Daoy (cell line): ENCODE measurements at places on chromosomes 12 and 14. TPM values are rescaled to one million over a fixed set of nuclear protein-coding genes. Genes with fewer than 3 reads are reported as not detected.

- no peak for DNase-seq
Observed at GRCh38 chr12:78645956-78646355, 218.6 kb upstream of the SYT1 start.

The EXOC3L4 gene
- total RNA-seq = 0.97 TPM in 1 of 2 replicates, not detected in the other

DNA sequence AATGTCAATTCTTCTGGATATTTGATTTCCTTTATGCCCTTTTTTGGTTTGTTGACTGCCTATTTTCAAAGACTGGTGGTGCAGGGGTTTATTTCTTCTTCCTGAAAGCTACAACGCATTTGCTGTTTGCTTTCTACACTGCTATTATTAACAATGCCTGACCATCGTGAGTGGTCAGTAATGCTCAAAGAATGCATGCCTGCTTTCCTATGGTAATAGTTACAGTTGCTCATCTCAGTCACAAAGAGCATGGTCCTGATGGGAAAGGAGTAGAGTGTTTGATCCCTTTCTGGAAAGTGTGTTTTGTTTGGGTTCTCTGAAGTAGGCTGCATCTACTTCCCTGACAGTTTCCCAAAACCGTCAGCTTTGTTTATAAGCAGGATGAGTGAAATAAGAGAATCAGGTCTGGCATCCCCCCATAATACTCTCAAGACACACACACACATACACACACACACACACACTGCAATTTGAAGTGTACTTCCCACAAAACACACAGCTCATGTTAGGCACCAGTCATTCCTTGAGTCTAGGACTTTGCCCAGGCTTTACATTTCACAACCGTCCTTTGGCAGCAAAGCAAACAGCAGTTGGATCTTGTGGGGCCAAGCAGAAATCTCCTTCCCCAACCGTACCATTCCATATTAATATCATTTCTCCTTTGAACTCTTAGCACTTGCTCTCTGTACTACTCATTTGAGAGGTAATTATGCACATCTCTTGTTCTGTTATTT lies 56.6 kb downstream of the SUDS3 start:
- no peak for DNase-seq

DNA sequence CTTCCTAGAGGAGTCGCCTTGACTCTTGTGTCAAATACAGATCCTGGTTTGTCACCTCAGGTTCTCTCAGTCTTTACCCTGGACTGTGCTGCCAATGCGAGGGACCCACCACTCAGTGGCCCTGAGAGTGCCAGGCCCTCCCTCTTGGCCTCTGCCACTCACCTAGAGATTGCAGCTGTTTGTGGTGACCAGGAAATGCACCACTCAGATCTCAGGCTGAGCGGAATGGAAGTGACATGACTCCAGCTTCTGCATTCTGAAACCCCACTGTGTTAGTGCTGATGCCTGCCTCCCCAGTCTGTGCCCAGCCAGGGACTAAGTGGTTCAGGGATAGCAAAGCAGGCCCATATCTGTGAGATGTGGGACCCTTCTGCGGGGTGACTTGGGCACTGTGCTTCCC lies 27.8 kb upstream of the NEDD1 start:
- no peak for DNase-seq

GRCh38 chr14:100573002-100573756 lies 14.0 kb downstream of the BEGAIN start:
- DNase-seq = no peak

DNA sequence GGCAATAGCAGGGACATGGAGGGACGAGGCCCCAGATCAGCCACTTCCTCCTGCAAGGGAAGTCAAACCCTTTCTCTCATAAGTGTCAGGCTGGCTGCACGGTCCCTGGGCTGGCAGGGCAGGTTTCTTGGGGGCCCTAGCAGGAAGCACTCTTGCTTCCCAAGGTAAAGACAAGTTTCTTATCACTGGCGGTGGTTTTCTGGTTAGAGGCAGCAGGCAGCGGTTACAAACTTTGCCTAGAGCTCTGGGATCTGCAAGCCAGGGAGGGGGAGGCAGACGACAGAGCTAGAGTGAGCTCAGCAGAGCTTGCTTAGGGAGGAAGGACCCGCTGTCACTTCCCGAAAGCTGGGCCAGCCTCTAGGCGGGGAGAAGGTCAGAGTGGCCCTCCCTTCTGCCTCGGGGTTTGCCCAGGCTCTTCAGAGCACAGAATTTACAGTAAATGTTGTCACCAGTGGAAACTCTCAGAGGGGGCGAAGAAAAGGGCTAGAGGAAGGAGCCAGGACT lies 20.4 kb downstream of the BATF start:
- peak; percentile 65 for DNase-seq

The ABHD12B gene
- not detected in 2 replicates for total RNA-seq

The BTBD6 gene
- 43.3 and 51.3 TPM in 2 replicates for total RNA-seq

DNA sequence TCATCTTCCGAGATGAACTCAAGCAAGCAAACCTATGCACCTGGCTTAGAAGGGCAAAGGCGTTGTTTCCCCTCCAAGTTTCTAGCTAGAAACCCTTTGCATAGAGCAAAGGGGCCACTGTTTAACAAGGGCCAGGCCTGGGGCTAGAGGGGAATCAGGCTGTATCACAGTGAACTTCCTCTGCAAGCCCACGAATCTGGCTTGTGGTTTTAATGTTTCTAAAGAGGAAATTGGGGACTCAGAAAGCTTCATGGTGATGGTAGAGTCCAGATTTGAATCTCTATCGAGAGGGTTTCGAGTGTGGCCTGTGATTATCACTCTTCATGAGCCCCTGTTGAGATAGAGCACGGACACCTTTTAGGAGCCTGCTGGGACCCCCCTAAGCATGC lies 189.9 kb downstream of the VRK1 start:
- no peak for DNase-seq

GRCh38 chr12:42473130-42473529 lies 116.4 kb downstream of the PRICKLE1 start:
- DNase-seq = no peak

The GALNT16 gene
- 1.2 and 1.7 TPM in 2 replicates for total RNA-seq

The PGF gene
- total RNA-seq = 4.4 and 8.0 TPM in 2 replicates

The TSHR gene
- total RNA-seq = not detected in 2 replicates

- DNase-seq = no peak
Observed at GRCh38 chr14:69353168-69353567, 44.9 kb downstream of the ERH start.

- DNase-seq = peak; percentile 30
Observed at GRCh38 chr12:4421590-4422031, 24.0 kb downstream of the FGF6 start.

The FAM90A1 gene
- total RNA-seq = 0.17 TPM in 1 of 2 replicates, not detected in the other

- peak; percentile 50 for DNase-seq
Observed at GRCh38 chr12:64824500-64825142, at the start of gene TBC1D30. Gene TBC1D30, plus strand, starts transcription at chr12:64824647. Its CDS starts 233 bp downstream, at chr12:64824880.

GRCh38 chr12:9736936-9737705 lies 4.2 kb upstream of the CLECL1 start:
- no peak for DNase-seq

DNA sequence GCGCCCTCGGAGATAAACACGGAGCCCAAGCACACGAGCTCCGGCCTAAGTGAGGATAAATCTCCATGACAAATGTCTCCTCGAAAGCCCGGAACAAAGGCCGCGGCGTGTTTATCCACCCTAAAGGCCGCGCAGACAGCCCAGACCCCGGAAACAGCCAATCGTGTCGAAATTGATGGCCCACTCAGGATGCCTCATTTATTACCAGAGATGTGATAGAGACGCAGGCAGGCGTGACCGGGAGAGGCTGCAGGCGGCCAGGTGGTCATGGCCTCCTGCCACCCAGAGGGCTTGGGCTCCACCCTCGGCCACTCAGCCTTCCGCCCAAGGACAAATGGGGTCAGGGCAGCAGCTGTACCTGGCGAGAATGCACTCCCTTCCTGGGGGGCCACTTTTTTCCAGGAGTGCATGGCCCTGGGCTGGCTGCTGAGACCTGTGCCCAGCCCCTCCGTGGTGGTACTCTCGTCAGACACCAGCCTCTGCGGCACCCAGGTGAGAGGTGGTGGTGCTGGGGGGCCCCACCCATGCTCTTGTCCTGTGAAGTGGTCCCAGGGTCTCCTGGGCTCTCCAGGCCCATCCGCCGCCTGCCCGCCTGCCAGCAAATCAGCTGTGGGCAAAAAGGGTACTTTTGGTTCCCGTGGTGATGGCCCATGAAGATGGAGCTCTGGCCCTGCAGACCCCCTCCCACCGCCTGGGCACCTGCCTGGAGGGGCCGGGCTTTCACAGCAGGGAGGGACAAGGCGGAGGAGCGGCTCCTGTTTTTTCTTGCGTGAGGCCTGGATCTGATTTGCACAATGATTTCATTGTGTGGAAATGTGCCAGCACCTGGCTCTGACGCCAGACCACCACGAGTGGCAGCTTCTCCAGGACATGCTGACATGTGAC lies 211.5 kb upstream of the C14orf180 start:
- no peak for DNase-seq

The LRRIQ1 gene
- 0.51 and 1.6 TPM in 2 replicates for total RNA-seq

The TMEM119 gene
- 0.57 and 1.1 TPM in 2 replicates for total RNA-seq

The SYNE3 gene
- 0.54 and 1.5 TPM in 2 replicates for total RNA-seq

DNA sequence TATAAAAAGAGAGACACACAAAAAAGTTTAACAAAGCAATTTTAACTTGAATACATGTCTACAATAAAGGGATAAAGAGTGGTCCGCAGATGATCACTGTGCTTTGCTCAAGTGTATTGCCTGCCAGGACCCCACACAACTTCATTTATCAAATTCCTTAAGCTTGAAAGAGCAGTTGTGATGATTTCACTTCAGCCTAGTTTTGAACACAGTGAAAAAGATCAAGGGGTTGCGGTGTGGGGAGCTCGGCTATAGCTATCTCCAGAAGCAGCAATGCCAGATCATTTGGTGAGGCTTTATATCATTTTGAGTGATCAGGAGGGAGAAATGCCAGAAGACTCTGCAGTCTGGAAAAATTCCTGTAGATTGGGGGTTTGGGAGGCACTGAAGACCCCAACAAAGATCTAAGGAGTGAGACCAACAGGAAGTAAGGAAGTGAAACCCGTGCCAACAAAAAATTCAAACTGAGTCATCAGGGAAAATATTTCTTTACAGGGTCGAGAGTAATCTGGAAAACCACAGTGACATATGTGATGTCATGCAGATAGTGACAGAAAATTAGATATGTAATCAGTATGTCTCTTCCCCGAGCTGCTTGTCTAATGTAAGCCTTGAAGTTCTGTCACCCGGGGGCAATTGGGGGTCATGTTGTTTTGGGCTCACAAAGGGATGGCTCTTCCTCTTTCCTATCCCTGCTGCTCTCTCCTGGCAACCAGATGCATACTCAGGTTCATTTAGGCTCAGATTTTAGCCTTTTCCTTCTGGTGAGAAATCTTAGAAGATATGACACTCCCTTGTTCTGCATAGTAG lies 221.8 kb downstream of the MSRB3 start:
- peak; percentile 67 for DNase-seq

GRCh38 chr12:58026426-58026825 lies 85.1 kb downstream of the ATP23 start:
- DNase-seq = no peak

DNA sequence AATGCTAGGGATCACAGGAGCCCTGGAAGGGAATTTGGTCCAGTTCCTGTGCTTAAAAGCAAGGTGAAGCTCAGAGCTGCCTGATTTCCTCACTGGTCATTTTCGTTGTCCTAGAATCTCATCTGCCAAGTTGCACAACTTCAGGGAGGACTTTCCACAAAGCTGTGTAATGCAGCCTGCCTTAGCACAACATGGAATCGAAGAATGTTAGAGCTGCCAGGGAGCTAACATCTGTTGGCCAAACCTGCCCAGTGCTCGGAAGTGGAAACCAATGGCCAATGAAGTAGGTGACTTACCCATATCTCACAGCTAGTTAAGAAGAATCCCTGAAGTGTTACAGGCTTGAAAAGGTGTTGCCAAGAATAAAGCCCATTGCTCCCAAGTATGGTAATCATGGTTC lies 79.9 kb upstream of the SSTR1 start:
- DNase-seq = no peak

- no peak for DNase-seq
Observed at GRCh38 chr14:94054936-94055335, 26.1 kb downstream of the DDX24 start.

The ABCD2 gene
- total RNA-seq = 0.11 TPM in 1 of 2 replicates, not detected in the other

DNA sequence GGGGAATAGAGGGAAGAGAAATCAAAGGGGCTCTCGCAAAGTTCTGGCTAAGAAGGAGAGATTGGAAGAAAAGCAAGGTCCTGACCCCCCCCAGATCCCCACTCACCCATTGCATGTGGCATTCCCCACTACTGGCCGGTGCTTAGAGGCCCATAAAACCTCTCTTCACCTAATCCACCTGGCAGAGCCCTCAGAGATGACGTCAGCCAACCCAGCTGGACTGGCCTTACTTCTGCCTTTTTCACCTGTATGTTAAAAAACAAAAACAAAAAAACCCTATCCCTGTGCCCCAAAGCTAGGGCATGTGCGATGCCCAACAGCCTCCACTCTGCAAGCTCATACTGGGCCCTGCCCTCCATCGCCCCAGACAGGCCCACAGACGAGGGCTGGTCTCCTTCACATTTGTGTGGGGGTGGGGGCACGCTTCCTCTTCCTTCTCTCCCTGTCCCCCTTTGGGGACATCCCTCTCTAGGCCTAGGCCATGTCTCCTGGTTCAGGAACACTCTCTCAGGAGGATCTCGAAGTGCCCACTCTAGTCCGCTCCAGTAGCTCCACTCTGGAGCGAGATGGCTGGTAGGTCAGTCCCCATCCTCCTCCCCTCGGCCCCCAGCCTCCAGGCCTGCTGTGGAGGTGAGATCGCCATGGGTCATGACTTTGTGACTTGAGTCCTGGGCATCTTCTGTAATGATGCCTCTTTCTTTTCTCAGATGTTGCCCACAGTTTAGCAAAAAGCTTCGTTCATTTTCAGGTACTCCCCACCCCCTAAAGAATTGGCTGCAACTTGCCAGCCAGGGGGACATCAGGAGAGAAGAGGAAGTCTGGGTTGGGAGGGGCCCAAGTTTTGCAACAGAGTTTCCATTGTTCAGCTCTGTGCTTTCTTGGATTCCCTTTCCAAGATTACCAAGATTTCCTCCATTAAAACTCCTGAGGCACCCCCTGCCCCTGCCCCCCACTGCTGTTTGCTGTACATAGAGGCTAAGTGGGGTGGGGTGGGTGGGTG lies 37.0 kb downstream of the FIGNL2 start:
- DNase-seq = no peak

DNA sequence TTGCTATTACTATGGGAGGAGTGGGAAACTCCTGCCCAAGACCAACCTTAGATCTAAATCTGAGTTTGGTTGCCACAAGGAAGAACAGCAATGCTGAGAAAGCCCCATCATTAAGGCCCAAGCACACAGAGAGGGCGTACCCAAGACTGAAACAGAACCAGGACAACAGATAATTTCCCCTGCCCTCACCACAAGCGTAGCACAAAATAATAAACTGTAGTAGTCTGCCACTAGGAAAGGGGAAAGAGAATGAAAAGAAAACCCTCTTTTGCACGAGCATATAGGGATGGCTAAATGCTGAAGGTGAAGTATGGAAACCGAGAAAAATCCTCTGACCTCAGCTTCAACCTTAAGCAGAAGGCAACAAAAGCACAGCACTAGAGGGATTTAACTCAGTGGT lies 76.5 kb upstream of the DHRS4 start:
- no peak for DNase-seq

The CFAP251 gene
- total RNA-seq = 3.0 and 4.2 TPM in 2 replicates

- no peak for DNase-seq
Observed at GRCh38 chr14:56331592-56332216, 213.5 kb downstream of the PELI2 start.

DNA sequence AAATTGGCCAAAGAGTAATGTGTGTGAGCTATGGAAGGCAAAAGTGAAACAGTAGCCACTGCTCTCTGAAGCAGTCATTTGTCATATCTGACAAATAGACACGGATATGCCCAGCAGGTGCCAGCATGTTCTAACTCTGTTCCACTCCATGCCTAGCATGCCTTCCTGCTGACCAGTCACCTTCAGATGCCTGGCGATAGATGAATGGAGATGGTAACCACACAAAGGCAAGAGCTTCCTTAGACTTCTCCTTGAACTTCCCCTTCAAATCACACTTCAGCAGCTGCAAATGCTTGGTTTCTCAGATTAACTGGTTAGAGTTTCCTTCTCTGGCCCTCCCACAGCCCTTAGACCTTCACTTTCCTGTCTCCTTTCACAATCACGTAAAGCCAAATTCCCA lies 429.9 kb downstream of the DAD1 start:
- DNase-seq = peak; percentile 74

The TMTC1 gene
- 4.3 and 6.7 TPM in 2 replicates for total RNA-seq
